ENCODE measurements at places on chromosomes 5 and 9.

DNA sequence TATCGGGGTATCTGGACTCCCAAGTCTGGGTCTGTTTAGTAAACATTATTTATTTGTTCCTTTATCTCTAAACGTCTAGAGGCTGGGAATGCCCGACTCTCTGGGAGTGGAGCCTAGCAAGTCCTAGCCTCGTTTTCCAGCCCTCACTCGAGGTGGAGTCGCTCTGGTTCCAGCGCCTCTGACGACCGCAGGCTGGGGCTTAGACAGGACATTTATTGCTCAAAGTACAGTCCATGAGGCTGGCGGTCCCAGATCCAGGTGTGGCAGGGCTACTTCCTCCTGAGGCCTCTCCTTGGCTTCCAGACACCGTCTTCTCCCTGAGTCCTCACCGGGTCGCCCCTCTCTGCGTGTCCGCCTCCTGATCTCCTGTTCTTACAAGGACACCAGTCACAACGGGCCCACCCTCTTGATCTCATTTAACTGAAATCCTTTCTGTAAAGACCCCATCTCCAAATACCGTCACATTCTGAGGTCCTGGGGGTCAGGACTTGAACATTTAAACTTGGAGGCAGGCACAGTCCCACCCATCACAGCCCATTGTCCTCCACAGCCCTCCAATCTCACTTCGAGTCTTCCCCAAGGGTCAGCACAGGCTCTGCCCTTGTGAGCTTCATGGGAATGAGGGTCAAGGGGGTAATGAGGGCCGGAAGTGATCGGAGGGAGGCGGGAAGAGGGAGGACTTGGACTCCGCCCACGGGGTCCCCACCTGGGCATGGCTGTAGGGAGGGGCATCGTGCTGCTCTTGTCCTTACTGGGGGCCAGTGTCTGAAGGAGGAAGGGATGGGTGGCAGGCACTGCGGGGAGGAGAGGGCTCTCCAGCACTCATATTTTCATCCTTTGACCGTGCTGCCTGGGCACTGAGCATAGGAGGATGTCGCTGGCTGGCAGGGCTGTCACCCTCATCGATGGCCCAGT, 12.2 kb upstream of the CLPTM1L start:
- no peak for DNase-seq

GRCh38 chr5:41334221-41334620, 120.9 kb upstream of the C6 start:
- no peak for DNase-seq

DNA sequence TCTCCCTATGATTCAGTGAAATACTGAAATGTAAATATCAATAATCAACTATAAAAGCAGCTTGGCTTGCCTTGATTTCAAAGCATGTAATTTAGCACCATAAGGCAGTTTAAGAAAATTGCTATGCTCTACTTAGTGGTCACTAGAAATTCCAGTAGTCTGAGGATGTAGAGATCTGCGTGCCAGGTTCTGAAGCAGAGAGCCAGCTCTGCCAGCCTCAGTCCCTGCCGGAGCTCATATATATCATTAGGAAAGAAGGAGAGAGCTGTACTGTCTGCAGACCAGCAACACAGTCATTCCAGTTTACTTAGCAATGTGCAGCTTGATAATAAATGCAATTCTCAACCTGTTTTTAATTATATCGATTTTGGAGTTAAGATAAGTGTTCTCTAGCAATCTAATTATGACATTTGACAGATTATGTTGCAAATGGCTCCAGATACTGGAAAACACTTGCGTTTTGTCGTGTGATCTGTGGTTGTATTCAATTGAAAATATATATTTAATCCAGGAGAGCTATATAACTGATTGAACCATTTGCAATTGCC, 540.5 kb downstream of the CTNND2 start:
- DNase-seq, result no peak

GRCh38 chr9:69034071-69034470, 1.5 kb upstream of the FXN start:
- no peak for DNase-seq

DNA sequence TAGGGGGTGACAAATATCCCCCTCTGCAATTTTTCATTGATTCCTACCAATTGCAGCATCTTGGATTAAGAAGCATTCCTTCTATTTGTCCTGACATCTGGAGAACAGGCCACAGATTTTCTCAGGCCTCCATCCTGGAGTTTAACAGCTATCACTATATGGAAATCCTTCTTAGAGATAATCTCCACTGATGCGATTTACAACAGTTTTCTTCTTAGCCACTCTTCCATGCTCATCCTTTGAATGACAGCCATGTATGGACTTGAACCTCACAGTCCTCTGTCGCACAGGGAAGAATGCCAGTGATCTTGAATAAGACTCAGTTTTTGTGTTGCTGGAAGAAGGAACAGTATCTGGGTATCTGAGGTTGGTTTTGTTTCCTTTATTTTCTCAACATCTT, 73.2 kb downstream of the PGM5 start:
- no peak for DNase-seq

GRCh38 chr9:97979788-97980478, 3.2 kb upstream of the ANP32B start:
- DNase-seq, result no peak

- DNase-seq, result no peak
These were observed 145.3 kb upstream of the RASEF start for GRCh38 chr9:83208065-83208850.

- DNase-seq, result no peak
These were observed 412.8 kb downstream of the NFIB start for GRCh38 chr9:13901176-13901575.

DNA sequence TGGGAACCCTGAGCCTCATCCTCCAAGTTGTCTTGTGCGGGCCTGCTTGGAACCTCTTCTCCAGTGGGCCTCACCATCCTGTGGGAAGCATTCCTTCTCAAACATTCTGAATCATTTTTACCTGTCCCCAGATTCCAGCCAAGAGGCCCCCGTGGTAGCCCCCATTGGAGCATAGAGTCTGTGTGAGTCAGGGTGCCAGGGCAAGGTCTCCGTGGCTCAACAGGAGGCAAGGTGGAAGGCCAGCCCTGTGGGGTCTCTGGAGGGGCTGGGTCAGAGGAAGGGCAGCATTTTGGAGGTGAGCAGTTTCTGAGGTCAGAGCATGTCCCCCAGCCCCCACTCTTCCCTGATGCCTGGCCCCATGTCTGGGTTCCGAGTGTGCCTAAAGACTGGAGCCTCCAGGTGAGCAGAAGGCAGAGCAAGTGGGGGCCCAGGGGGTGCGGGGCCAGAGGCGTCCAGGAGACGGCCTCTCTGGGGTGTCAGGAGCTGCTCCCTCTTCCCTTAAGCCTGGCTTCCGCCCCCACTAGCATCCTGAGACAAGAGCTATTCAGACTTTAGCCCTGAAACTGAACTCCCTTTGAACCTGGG, 2.1 kb downstream of the CACNA1B start:
- no peak for DNase-seq

DNA sequence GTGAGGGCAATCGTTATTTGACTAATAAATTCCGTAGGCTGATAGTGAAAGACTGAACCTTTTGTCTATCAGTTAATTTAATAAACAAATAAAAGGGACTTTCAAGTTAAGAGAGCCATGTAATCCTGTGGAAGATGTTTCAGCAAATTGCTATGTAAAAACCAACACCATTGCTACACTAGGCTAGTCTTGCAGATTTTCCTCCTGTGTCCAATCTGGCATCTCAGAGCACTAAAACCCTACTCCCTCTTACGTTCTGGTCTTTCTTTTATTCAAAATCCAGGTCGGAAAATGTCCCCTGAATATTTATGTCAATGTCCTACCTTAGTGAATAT, 478.8 kb upstream of the TNC start:
- no peak for DNase-seq
